ENCODE measurements at places on chromosomes 6 and 20.

DNA sequence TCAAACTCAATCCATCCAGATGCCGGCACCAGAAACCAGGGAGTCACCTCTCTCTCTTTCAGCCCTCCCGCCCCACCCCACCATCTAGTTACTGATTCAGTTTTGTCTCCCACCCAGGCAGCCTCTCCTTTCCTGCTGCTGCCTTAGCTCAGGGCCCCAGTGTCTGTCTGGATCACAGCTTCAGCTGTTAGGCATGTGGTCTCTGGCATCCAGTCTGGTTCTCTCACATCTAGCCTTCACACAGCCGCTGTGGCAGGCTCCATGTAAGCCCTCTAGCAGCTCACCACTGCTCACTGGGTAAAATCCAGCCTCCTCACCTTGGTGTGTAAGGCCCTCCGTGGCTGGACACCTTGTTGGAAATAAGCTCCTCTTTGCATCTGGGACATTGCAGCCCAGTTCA lies 21.3 kb downstream of the AARS2 start:
- no peak for DNase-seq

- DNase-seq, result no peak
These were observed 130.4 kb downstream of the PLG start for GRCh38 chr6:160832422-160832821.

DNA sequence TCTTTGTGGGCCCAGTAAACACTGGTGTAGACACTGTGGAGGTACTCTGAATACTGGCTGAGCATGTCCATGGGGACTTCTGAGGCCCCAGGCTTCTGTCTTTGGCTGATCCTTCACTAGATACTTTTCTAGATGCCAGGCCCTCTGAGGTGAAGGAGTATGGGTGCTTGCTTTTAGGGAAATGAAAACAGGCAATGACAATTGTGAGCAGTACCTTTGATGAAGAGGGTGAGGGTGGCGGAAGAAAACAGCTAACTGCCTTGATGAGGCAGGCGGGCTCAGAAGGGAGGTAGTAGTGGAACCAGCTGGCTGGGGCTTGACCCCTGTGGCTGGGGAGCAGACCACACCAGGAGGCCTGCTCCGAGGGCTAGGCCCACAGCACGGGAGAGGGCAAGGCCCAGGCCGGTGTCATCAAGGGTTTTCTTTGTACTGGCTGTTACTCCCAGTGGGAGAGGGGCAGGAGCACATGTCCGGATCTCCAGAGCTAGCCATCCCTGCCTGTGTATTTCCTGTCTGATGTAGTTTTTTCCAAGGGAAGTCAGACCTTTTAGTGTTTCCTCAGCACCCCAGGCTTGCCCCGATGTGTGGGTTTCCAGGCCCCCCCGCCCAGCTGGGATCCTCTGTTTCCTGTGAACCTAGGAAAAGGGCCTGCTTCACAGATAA lies 3.9 kb downstream of the PLCG1 start:
- DNase-seq, result no peak

DNA sequence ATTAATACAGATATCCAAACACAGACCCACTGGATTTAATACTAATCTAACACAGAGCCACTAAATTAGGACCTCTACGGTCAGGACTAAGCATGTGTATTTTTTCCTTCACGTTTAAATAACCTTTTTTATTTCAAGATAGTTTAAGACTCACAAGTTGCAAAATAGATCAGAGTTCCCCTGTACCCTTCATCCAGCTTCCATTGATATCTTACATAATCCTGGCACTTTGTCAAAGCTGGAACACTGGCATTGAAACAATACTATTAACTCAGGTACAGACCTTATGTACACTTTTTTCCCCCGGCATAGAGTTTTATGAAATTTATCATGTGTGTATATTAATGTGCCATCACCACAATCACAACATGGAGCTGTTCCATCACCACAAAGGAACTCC lies 2.1 kb downstream of the C6orf163 start:
- no peak for DNase-seq

GRCh38 chr6:170137911-170138910 lies 152.7 kb downstream of the DLL1 start:
- DNase-seq, result no peak

GRCh38 chr20:3603108-3603507 lies 60.1 kb downstream of the GFRA4 start:
- no peak for DNase-seq

GRCh38 chr6:138275976-138276375 lies 57.7 kb upstream of the PBOV1 start:
- no peak for DNase-seq

GRCh38 chr20:46823271-46823751 lies 71.3 kb upstream of the EYA2 start:
- DNase-seq, result no peak

- no peak for DNase-seq
These were observed 43.1 kb downstream of the SLC17A5 start for GRCh38 chr6:73610444-73611275.

- DNase-seq, result peak; percentile 1
These were observed 960 bp downstream of the ATP9A start for GRCh38 chr20:51766994-51767866.

- DNase-seq, result no peak
These were observed 39.4 kb downstream of the ITCH start for GRCh38 chr20:34402461-34402860.

- no peak for DNase-seq
These were observed 52.6 kb downstream of the FIG4 start for GRCh38 chr6:109743739-109744138.

DNA sequence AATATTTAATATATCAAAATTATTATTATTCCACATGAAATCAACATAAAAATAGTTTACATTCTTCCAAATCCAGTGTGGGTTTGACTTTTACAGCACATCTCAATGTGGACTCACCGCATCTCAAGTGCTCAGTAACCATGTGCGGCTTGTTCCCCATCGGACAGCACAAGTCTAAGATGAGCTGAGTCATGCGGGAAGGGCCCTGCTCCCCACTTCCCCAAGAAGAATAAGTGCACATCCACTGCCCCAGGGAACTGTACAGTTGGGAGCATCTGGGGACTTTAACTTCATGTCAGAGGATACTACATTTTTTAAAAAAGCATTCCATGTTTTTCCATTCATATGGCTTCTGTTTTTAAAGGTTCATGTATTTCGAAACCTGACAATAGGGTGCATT lies 325.6 kb downstream of the BTBD3 start:
- no peak for DNase-seq

GRCh38 chr6:28589234-28589956 lies 63.7 kb downstream of the GPX5 start:
- no peak for DNase-seq

- DNase-seq, result no peak
These were observed 218.2 kb downstream of the BMP7 start for GRCh38 chr20:57048027-57048869.

DNA sequence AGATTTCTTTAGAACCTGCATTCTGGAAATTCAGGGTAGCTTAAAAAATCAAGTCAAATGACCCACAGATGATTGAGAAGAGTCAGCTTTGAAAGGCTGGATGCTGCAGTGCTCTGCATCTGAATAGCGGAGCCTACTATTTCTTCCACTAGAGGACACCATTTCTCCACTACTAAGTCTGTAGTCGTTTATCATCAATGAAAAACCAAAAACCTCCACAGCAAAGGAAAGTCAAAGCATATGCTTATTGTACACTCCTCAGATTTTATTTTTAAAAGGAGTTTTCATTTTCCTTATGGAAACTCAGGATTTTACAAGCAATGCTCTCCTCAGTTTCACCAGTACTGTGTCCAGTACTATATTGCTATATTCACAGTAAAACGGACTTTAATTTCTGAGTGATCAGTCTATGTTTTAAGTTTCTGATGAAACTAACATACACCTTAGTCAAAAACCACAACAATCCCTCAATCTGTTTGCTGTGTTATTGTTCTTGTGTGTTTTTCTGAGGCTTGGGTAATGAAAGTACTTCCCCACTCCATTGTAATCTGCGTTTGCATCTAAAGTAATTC lies 50.5 kb upstream of the ENPP5 start:
- no peak for DNase-seq

GRCh38 chr6:161215193-161215592 lies 58.7 kb downstream of the AGPAT4 start:
- no peak for DNase-seq

GRCh38 chr6:164859816-164860215 lies 449.6 kb downstream of the C6orf118 start:
- DNase-seq, result no peak

- DNase-seq, result no peak
These were observed 140.6 kb downstream of the OPN5 start for GRCh38 chr6:47922391-47922790.

DNA sequence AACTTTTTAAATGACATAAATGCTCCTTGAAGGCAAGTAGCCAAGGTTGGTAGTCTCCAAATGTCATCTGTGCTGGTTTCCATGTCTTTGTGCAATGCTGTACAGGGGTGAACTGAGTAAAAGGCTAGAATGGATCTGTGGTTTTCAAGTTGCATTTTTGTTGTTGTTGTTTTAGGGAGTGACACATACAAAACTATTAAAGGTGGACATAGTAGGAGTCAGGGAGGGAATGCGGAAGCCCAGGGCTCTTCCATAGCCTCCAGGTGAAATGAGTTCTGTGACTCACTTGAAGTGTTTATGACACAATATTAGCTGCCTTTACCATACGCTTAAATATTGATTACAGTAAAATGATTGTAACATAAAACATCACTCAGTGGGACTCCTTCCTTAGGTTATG lies 22.5 kb upstream of the QKI start:
- no peak for DNase-seq

DNA sequence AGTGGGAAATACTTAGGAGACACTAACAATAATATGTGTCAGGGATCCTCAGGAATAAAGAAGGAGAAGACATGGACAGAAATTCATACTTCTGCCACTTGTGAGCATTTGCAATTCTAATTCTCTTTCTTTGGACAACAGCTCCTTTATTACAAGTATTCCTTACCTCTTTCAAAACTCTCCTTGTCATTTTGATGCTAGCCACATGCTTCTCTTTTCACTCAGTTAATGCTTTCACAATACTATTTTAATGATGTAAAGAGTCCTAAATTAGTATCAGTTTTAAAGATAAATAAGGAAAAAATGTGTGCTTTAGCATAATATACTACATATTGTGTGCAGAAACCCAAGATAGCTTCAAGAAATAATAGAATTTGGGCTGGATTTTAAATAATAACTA lies 62.5 kb downstream of the AHI1 start:
- no peak for DNase-seq

GRCh38 chr6:157892363-157892877 lies 69.4 kb downstream of the SNX9 start:
- no peak for DNase-seq
